CD4-positive, alpha-beta T cell treated with Interleukin-4 for 1 hour (primary cell): ENCODE measurements at places on chromosomes 12 and 14.
A peak's percentile ranks its signal among the peaks of the same experiment; 100 is the strongest.

- DNase-seq: no peak
Observed at GRCh38 chr14:69259527-69260189, at the start of gene GALNT16. Gene GALNT16 (plus strand): TSS chr14:69260158. CDS start chr14:69260291, 133 bp downstream.

- no peak for DNase-seq
Observed at GRCh38 chr12:63206494-63206893, 55.5 kb upstream of the AVPR1A start.

GRCh38 chr12:104279164-104279563 lies 24.4 kb upstream of the EID3 start:
- DNase-seq: no peak

DNA sequence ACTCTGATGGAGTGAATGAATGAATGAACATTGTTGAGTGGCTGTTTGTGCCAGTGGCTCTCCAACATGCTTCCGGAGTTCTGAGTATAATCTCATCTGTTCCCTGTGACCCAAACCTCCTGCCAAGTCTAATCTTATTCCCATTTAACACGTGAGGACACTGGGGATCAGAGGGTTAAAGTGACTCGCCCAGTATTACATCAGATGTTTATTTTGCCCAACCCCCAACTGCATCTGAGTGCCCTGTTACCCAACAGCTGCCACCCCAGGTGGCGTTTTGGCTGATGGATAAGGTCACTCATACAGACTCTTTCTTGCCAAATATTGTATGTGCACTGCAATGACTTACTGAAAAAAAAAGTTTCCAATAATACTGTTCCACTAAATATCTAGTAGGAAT lies 210.9 kb downstream of the EXOC5 start:
- DNase-seq: no peak

- DNase-seq: no peak
Observed at GRCh38 chr12:116615141-116615861, 56.1 kb downstream of the MAP1LC3B2 start.

DNA sequence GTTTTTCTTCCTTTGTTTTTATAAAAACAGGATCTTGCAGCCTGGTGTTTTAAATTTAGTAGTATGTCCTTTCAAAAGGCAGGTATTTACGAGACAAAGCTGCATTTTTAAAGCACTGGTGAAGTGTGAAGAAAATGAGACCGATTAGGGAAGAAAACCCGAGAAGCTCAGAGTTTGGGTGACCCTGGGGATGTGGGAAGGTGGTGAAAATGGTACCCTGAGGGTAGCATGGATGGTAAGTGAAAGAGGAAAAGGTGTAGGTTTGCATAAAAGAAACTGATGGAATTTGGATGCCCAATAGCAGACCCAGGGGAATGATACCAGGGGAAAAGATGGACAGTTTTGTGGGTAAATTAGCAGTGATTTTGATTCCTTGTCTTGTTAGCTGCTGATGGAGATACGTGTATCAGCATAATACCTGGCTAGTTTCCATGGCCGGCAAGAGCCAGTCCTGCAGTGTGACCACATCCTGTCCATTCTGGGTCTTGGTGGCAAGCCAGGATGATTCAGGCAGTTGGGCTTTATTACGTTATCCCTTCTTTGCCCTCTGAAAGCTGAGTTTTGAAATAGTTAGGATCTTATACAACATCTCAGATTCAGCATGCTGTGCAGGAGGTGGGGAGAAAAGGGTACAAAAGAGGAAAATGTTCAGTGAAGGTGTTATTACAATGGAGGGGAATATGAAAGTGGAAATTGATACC lies 8.9 kb downstream of the BICD1 start:
- DNase-seq: no peak

- DNase-seq: no peak
Observed at GRCh38 chr12:26704684-26705460, 128.1 kb downstream of the ITPR2 start.

GRCh38 chr12:55847033-55847432 lies 4.3 kb upstream of the MMP19 start:
- DNase-seq: peak; percentile 65

DNA sequence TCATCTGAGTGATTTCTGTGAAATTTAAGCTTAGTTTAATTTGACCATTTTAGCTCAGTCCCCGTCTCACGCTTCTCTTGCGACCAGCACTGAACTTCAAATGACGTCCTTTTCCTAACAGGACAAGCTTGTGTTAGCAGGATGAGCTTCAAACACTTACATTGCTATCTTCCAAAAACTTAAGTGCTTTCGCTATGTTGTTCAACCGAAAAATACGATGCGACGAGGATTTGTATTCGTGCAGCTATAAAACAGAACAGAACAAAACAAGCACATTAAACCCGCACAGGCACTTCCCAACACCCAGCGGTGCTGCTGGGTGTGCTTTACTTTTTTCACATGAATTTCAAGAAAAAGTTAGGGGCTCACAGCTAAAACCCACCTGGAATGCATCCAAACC lies 64.2 kb upstream of the DICER1 start:
- no peak for DNase-seq

GRCh38 chr12:8722286-8722800 lies 24.6 kb downstream of the RIMKLB start:
- no peak for DNase-seq

DNA sequence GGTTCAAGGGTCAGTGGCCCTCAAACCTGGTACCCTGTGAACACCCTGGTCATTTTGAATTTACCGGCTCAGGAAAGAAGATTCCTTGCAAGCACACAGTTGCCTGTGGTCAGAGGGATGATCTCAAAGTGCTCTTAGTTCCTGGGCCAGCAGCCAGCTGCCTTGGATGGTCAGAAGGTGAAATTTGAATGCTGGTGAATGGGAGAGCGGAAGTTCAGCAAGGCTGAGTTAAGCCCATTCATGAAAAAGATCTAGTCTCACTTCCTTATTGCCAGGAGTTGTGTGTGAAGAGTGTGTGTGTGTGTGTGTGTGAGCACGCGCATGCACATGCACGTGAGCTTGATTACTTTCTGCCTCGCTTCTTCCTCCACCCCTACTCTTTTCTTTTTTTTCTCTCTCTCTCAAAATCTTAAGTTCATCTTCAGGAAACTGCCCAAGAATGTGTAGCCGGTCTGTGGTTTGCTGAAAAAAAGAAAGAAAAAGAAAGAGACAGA lies 155.5 kb upstream of the CCND2 start:
- DNase-seq: peak; percentile 49

GRCh38 chr14:39268393-39268792 lies 34.7 kb downstream of the MIA2 start:
- DNase-seq: no peak

DNA sequence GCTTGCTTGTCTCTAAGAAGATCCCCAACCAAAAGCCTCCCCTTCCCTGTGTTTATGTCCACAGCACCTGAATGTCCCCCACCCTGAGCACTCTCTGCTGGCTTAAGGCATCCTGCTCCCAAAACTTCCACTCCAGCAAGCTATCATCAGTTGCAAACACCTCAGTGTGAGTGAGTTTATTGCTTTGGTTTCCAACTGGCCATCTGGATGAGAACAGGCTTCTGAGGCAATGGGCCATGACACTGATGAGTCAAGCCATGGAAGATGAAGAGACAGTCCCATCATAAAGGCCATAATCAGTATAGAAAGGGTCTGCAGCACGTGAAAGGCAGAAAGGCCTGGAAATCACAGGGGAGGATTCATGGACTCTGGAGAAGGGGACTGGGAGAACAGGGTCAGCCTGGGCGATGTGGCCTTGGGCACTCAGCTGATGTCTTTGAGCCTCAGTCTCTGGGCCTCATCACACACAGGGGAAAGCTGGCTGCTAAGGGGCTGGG lies 12.8 kb downstream of the CMKLR1 start:
- DNase-seq: no peak

DNA sequence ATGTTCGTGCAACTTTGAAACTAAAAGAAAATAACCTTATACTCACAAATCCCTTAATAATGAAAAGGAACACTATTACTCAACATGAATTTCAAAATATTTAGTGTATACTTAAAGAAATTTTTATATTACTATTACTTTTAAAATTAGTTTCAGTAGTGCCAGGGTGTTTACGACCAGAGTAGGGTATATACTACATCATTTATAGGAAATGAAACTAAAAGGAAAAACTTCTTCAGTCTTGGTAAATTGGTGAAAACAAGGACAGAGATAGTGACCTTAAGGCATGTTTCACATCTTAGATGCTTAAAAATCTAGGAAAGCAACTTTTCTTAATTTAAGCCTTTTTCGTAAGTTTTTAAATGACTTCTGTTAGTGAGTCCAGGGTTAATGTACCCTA lies 4.5 kb downstream of the USP15 start:
- peak; percentile 44 for DNase-seq

- no peak for DNase-seq
Observed at GRCh38 chr14:31968107-31968810, 108.8 kb upstream of the ARHGAP5 start.
